ENCODE measurements at places on chromosomes 1 and 21.
A peak's percentile ranks its signal among the peaks of the same experiment; 100 is the strongest.

DNA sequence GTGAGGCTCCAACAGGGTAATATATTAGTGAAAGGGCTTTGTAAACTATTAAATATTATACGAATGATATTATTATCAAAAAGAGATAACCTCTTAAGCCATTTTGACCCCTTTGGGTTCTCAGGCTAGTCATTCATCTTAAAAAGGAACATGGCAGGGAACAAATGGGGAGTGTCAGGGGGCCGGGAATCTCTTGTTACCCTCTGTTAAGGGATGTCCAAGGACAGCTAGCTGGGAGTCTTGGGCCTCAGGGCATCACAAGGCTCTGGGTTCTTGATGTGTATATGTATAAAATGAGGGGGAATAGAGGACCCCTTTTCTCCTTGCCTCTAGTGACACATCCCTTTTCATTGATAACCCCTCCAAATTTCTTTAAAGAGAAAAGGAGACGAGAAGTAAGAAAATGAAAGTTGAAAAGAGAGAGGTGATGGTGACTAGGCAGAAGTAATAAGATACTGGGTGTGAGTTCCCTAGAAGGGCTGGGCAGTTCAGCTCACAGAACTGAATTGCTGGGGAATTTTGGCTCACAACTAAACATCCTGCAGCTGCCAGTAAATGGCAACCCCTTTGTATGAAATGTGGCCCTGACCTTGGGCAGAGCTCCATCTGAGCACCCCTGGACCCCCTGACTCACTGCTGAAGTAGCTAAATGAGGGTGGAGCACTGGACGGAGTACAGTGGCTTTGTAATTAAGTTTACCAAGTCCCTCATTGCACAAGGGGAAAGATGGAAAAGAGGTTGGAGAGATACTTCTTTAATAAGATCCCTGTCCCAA is 20.0 kb upstream of the ZNF326 start:
- DNase-seq: no peak

DNA sequence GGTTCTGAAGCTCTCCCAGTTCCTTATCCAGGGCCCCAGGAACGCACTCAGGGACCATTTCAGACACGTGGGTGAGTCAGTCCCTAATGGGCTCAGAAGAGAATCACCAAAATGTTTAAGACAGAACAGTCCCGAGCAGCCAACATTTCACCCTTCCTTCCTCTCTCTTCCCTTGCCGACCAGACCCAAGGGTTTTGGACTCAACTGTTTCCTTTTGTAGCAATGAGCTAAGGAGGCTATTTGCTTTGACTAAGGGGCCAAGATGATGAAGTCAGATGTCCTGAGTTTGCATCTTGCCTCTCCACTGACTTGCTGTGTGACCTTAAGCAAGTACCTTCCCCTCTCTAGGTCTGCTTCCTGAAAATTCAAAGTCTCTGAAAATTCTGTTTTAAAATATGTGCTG is 472.3 kb upstream of the VAMP3 start:
- DNase-seq: no peak

DNA sequence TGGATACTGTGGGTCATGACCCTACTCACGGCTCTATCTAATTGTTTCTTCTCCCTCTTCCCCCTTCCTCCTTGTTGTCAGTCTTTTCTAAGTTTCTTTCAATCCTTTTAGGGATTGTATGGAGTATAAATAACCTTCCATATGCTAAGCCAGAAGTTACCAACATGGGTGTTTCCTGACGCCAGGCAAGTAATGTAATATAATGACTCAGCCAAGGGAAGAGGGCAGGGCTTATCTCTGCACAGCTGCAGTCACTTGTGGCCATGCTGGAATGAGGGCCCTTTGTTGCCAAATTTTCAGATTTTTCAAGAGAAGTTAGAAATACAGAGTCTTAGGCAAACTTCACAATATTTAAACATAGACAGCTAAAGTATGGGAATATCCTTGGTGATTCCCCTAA is 194.6 kb downstream of the ST6GALNAC3 start:
- peak; percentile 60 for DNase-seq

- no peak for DNase-seq
Measured at GRCh38 chr1:167175901-167176300, 44.8 kb upstream of the POU2F1 start.

DNA sequence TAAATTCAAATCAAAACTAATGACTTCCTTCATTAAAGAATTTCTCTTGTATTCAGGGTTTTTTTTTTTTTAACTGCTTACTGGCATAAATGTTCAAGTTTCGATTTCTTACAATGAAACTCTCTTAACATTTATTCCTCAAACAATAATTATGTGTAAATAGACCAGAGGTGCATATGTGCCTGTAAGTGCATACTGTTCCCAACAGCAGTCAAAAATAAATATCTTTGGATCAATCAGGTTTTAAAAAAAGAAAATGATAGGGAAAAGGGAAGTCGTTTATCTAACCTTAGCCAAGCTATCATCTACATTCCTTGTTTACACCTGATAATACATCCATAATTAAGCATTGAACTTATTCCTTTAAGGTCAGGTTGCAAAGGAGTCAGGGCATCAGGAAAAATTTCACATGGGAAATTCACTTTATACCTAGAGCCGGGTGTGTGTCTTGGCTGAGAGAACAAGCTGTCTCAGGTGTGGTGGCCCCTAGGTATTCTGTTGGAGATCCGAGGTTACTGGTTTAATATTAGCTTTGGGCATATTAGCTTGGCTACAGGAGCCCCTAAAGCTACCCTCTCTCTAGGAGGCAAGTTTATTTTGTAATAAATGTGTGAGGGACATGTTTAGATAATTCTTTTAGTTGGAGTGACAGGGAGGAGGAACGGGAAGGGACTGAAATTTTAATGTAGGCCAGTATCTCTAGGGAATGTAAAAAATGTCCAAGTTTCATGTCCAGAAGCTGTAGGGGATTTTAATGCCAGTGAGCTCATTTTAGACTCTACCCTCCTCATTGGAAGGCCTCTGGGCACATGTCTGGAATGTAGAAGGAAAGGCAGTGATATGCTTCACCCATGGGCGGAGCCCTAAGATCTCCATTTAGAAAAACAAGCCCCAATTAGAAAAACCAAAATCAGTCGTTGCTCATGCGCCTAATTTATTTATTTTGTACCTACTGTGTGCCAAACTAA is 327.9 kb upstream of the PROX1 start:
- DNase-seq: no peak
